ENCODE measurements at places on chromosomes 12 and 14.

GRCh38 chr12:46357438-46358324 lies 14.9 kb downstream of the SLC38A2 start:
- no peak for DNase-seq

- no peak for DNase-seq
These were observed 451.3 kb upstream of the USP15 start for GRCh38 chr12:61808856-61809255.

GRCh38 chr12:89236748-89237383 lies 115.4 kb downstream of the DUSP6 start:
- DNase-seq, result no peak

DNA sequence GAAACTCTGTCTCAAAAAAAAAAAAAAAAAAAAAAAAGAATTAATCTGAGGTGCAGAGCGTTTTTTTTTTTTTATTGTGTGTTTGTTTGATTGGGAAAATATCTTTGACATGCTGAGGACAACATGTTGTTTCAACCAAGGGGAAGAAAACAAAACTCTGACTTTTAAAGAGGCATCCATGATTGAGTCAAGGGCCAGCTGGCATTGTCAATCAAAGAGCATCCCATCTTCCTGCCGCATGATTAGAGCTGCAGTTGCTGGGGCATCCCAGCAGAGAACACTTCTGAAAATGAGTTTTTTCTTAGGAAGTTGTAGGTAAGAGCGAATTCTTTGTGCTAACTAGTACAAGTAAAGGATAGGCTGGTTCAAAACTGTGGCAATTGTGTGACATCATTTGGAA lies 200.9 kb upstream of the DAAM1 start:
- DNase-seq, result no peak

GRCh38 chr14:99231850-99232713 lies 39.9 kb downstream of the BCL11B start:
- no peak for DNase-seq

GRCh38 chr14:91241863-91242262 lies 2.6 kb downstream of the GPR68 start:
- no peak for DNase-seq

GRCh38 chr12:129911428-129912049 lies 7.7 kb upstream of the TMEM132D start:
- DNase-seq, result peak; percentile 85

DNA sequence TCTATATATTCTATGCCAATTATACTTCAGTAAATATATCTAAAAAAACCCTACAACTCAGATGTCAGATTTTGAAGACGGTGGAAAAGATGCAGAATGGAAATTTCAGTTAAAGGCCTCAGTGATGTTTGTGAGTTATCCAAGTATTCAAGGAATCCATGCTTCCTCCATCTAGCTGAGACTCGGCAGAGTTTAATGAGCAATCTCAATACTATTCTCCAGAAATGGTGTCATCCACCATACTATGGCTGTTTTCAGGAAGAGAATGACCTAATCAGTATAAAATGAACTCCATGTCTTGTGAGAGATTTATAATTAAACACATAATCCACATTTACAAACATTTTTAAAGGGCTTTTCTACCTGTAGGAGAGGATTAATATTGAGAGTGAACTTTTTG lies 66.0 kb downstream of the KLHL28 start:
- no peak for DNase-seq

- DNase-seq, result no peak
These were observed 17.6 kb downstream of the RAB35 start for GRCh38 chr12:120098756-120099470.

DNA sequence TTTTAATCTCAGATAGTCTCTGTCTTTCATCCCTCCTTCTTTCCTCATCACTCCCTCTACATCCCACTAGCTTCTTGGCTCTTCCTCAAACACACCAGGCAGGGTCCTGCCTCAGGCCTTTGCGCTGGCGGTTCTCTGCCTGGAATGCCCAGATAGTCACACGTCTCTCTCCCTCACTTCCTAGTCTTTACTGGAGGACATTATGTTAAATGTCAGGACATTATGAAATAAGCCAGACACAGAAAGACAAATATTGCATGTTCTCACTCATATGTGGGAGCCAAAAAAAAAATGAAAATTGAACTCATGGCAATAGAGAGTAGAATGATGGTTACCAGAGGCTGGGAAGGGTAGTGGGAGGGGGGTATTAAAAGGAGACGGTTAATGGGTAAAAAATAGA lies 442.0 kb downstream of the MED13L start:
- DNase-seq, result no peak

- no peak for DNase-seq
These were observed 62.0 kb downstream of the SLC25A47 start for GRCh38 chr14:100384819-100385813.

DNA sequence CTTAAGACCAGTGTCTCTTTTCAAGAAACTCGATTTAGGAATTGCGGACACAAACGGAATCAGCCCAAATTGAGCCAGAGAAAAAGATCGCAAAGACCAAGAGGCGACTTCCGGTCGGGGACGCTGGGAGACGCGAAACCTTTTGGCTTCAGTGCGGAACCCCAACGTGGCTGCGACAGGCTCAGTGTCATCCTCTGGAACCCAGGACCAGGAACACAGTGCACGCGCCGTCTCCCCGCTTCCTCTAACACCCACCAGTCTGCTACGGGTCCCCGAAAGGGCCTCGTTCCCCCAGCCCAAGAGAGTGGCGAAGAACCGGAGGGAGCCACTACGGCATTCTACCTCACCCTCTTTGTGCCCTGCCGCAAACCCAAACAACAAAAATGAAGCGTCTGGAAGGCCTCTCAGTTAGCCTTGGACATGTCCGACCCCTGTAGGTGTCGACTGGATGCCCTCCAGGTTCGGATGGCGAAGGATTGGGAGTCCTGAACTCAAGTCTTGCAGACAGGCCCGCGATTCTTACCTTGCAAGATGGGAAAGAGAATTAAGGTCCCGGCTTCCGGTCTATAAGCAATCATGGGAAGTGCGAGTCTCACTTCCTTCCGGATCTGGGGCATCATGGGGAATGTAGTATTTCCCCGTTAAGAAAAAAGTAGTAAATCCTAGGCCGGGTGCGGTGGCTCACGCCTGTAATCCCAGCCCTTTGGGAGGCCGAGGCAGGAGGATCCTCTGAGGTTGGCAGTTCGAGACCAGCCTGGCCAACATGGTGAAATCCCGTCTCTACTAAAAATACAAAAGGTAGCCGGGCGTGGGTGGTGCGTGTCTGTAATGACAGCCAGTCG lies at the start of gene RPL6:
Gene RPL6, minus strand, starts transcription at position 542 of the 842 bp plus-strand sequence. CDS start 949 bp downstream, outside the sequence.
- peak; percentile 82 for DNase-seq

- no peak for DNase-seq
These were observed 51.6 kb downstream of the RESF1 start for GRCh38 chr12:32010631-32011336.

- DNase-seq, result peak; percentile 27
These were observed at the start of gene GCN1 for GRCh38 chr12:120194534-120195395. Gene GCN1 (minus strand): TSS chr12:120194715. CDS start chr12:120194697, 18 bp downstream.

DNA sequence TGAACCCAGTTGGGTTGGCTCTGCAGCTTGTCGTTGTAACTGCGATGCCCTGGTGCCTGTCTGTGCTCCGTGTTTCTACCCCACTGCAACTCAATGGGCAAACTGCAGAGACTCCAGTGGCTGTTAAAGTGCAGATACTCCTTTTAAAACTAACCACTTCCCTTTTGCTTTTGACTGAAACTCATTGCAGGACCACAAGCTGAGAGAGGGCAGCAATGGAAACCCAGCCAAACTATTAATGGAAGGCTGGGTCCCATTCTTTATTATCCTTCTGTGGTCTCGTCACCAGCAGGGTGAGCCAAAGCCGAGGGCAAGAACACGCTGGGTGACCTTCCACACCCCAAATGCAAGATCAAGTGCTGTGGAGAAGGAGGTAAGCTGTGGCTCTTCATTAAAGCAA lies 910.4 kb downstream of the VRK1 start:
- no peak for DNase-seq

DNA sequence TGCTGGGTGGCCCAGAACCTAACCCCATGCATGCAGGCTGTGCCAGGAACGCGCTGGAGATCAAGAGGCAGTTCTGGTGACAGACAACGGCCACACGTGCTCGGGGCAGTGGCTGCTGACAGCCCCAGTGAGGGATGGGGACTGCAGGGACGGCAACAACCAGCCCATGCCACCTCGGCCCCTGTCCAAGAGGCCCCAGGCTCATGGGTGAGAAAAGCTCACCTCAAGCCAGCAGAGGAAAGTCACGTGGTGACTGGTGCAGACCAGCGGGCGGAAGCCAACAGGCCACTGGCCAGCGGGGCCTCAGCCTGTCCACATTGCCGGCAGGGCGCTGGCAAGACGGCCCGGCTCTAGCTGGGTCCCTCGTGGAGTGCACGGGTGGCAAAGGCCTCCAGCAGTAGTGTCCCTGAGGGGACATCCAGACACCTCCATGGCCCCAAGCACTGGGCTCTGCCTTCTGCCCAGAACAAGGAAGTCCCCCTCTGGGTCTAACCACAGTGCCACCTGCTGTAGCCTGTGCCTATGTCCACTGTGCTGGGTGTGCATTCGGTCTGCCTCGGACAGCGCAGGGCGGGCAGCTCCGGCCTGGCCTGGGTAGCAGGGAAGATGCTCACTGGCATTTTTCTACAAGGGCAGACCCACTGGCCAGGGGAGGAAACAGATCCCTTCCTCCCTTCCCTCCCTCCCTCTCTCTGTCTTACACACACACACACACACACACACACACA lies 134.1 kb downstream of the NCOR2 start:
- DNase-seq, result no peak

DNA sequence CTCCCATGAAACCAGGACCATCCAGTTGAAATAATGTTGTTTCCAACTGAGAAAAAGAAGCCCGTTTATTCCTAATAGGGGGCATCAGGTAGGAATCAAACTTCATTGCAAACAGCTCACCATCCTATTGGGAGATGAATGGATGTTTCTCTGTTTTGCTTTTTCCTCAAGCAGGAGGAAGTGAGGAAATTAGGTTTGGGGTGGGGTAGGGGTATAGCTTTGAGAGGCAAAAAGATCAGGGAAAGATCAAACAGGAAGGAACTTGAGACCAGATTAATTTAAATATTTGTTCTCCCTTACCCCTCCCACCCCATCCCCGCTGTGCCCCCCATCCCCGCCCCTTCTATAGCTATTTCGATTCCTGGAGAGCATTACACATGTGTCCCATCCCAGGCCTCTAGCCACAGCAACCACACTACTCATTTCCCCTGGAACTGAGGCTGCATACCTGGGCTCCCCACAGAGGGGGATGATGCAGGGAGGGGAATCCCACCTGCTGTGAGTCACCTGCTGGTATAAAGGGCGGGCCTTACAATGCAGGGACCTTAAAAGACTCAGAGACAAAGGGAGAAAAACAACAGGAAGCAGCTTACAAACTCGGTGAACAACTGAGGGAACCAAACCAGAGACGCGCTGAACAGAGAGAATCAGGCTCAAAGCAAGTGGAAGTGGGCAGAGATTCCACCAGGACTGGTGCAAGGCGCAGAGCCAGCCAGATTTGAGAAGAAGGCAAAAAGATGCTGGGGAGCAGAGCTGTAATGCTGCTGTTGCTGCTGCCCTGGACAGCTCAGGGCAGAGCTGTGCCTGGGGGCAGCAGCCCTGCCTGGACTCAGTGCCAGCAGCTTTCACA lies at the start of gene IL23A:
Gene IL23A, plus strand, starts transcription at position 577 of the 850 bp plus-strand sequence. Its CDS starts 161 bp downstream, at position 738.
- no peak for DNase-seq

DNA sequence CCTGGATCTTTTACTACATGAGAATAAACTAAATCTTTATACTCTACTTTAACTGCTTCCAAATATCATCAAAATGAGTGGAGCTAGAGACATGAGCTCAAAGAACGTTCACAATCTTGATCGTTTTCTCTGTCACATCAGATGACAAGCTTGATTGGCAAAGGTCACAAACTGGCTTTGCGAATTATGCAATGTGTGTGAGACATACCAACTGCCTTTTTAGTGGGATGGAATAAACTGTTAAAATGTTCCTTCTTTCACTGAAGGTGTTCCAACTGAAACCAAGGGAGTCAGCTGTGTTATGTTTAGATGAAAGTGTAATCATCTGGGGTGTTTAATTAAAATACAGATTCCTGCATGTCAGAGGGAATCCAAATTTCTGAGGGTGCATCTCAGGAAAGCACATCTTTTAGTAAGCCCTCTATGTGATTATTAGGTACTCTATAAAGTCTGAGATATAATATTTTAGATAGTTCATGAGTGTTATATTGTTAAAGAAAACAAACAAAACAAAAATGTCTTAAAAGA lies 21.9 kb downstream of the KITLG start:
- no peak for DNase-seq

- DNase-seq, result no peak
These were observed 114.0 kb upstream of the KRAS start for GRCh38 chr12:25364529-25365339.

DNA sequence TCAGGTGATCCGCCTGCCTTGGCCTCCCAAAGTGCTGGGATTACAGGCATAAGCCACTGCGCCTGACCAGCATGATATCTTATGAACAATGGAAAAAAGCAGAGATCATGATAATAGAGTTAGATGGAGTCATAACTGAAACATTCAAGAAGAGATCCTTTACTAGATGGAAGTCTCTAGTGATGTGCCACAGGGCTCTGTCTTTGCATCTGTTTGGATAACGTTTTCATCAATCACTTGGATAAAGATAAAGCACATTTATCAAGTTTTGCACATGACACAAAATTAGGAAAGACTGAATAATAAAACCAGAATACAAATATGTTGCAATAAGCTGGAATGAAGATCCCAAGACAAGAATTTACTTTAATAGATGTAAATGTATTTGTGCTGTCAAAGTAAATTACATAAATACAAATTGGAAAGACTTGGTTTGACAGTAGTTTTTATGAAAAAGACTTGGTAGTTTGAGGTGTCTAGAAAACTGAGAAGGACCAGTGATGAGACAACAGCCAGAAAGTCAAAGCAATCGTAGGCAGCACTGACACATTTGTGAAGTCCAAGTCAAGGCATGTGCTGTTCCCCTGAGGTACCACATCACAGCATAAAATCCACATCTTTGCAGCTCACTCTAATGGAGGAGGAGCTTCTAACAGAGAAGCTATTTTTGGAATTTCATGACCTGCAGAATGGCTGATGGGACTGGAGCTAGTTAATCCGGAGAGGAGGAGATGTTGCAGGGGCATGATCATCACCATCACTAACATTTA lies 28.5 kb downstream of the GPRC5A start:
- DNase-seq, result no peak

GRCh38 chr12:76176940-76177339 lies 92.5 kb upstream of the NAP1L1 start:
- DNase-seq, result no peak

GRCh38 chr12:40794087-40794486 lies 101.8 kb downstream of the CNTN1 start:
- DNase-seq, result no peak

- DNase-seq, result no peak
These were observed 509.1 kb downstream of the PCNX1 start for GRCh38 chr14:71416392-71416791.

GRCh38 chr12:123444092-123445026 lies 7.9 kb upstream of the RILPL2 start:
- DNase-seq, result no peak

- DNase-seq, result no peak
These were observed 110.3 kb downstream of the SINHCAF start for GRCh38 chr12:31215518-31216232.

GRCh38 chr12:114918535-114919233 lies 234.7 kb upstream of the TBX3 start:
- no peak for DNase-seq

DNA sequence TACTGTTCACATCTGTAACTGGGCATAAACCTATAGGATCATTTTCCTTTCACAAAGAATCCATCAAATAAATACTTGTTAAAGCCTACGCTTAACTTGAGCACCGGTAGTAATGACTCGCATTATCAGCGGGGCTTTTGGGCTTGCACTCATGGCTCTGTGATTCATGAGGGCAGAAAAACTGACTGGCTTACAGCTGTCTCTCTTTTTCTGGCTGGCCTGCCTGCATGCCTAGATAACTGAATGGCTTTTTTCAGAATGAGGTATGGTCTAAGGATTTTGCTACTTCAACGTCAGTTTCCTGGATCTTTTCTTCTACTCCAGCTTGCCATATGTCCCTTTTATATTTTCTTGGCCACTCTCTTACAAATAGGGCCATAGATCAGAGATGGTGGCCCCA lies 531.1 kb downstream of the NRXN3 start:
- DNase-seq, result no peak
